ENCODE measurements at places on chromosomes 5 and 9. TPM values are rescaled to one million over a fixed set of nuclear protein-coding genes. Genes with fewer than 3 reads are reported as not detected.

The C5 gene
- 1.7 TPM for polyA plus RNA-seq

The FAM120AOS gene
- 82.9 TPM for polyA plus RNA-seq

The PPP3R2 gene
- polyA plus RNA-seq: 0.01 TPM

The PCDHA4 gene
- not detected for polyA plus RNA-seq

The SPAAR gene
- polyA plus RNA-seq: not detected

The FBXL7 gene
- 0.92 TPM for polyA plus RNA-seq

The IFNA14 gene
- not detected for polyA plus RNA-seq

The ENG gene
- 50.4 TPM for polyA plus RNA-seq

The PDLIM4 gene
- polyA plus RNA-seq: 2.1 TPM

The KLHL3 gene
- polyA plus RNA-seq: 3.0 TPM

The DIPK1B gene
- polyA plus RNA-seq: 0.60 TPM

The HRH2 gene
- under 0.01 TPM for polyA plus RNA-seq

The MTX3 gene
- 1.8 TPM for polyA plus RNA-seq

The SSBP2 gene
- 14.1 TPM for polyA plus RNA-seq

The RNF180 gene
- polyA plus RNA-seq: 0.23 TPM

The PKD2L2 gene
- polyA plus RNA-seq: not detected

The PFN3 gene
- not detected for polyA plus RNA-seq

The CDH10 gene
- not detected for polyA plus RNA-seq

The ZSWIM6 gene
- polyA plus RNA-seq: 4.2 TPM

The FAM153A gene
- polyA plus RNA-seq: 5.6 TPM

The CHSY3 gene
- polyA plus RNA-seq: not detected

The CEL gene
- 0.46 TPM for polyA plus RNA-seq

The QRFP gene
- not detected for polyA plus RNA-seq

The EIF4E1B gene
- polyA plus RNA-seq: not detected
